NCI-H69 (cell line): ENCODE measurements at places on chromosomes 3 and 15.

DNA sequence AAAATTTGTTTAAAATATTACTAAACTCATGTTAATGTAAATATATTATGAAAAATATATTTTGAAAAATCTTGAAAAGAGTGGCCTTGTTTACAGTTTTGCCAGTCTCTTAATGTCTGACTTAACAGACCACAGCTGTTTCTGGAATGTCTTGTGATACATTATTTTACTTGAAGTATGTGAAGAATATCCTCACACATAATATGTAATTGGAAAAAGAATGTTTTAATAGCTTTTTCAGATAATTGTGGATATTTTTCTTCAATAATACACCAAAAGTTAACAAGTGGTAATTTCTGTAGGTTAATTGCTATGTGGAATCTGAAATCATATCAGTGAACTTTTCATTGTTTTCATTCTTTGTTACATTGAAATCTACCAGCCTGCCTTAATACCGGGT, 101.3 kb downstream of the UBE2E2 start:
- no peak for DNase-seq

- DNase-seq = no peak
Measured at GRCh38 chr3:33602829-33603228, 115.2 kb downstream of the CLASP2 start.

- peak; percentile 36 for DNase-seq
Measured at GRCh38 chr3:112984485-112984884, 6.3 kb upstream of the GTPBP8 start.

- no peak for DNase-seq
Measured at GRCh38 chr3:189898559-189899153, 222.0 kb downstream of the P3H2 start.

DNA sequence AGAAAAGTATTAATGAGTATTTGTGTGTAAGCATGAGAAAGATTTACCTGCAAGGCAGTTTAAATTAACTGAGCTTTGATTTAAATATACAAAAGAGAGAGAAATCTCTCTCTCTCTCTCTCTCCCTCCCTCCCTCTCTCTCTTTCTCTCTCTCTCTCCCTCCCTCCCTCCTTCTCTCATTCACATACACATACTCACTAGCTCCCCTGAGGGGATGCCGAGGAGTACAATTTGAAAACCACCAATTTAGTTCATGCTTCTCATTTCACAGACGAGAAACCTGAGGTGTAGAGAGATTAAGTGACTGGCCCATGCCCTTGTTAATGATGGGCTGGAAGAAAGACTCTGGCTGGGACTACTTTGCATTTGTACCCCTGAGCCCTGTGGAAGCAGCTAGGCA, 59.4 kb downstream of the MECOM start:
- DNase-seq = peak; percentile 82

DNA sequence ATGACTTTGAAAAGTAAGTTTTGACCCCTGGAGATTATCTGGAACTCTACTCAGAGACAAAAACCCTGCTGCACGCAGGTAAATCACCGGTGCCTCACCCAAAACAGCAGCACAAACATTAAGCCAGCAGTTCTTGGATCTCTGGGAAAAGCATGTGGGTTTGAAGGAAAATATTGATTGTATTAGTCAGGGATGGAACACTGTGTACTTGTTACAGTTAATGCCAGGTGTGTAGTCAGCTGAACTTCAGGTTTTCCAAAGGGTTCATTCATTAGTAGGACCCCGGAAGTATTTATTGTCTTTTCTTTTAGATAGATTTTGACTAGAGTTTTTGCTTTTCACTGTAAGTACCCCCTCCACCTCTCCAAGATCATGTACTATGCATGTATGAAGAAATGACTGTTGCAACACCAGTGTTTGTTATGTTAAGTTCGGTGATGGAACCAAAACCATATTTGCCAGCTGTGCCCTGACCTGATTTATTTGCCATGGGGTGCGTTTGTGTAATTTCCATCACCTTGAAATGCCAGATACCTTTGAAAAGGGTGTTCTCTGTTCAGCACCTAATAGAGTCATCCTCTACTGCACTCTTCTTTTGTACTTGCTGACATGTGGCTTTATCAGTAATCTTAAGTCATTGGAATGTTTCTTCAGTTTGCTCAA, 14.5 kb downstream of the ARHGEF26 start:
- DNase-seq = peak; percentile 32

- no peak for DNase-seq
Measured at GRCh38 chr15:72195101-72195511, 2.5 kb downstream of the GRAMD2A start.

DNA sequence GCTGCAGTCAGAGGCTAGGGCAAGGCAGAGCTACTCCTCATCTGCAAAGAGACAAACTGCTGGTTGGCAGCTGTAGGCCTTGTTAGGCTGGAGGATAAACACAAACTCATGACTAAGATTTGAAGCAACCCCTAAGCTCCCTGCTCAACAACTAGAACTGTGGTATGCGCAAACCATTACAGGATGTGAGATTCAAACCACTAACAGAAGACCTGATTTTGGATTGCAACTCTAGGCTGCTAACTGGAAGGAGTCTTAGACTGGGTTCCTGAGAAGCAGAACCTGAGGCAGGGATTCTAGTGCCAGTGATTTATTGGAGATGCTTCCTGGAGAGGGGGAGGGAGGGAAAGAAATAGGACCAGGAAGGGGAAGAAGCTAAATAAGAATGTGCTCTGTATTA, 22.5 kb downstream of the CCR4 start:
- DNase-seq = no peak

DNA sequence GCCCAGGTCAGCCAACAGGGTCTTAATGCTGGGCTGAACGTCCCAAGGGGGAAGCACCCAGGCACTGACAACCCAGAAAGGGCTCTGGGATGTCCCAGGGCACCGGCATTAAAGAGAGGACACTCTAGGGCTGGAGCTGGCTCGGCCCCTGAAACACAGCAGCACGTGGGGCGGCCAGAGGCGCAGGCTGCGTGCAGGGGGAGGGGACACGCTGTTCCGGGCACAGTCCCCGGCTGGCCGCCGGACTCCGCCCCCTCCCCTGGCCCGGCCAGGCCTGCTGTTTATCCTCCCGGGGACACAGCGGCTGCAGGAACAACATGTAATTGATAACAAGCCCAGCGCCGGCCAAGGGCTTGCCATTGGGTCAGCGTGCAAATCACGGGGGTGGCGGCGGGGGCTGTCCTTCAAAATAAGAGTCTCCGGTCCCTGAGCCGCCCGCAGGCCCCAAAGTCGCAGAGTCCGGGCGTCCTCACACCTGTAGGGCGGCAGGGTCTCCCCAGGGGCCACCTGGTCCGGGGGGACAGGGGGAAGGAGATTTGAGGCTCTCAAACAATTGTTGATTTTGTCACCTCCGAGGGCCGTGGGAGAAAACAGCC, 1.3 kb downstream of the KLF15 start:
- peak; percentile 61 for DNase-seq

DNA sequence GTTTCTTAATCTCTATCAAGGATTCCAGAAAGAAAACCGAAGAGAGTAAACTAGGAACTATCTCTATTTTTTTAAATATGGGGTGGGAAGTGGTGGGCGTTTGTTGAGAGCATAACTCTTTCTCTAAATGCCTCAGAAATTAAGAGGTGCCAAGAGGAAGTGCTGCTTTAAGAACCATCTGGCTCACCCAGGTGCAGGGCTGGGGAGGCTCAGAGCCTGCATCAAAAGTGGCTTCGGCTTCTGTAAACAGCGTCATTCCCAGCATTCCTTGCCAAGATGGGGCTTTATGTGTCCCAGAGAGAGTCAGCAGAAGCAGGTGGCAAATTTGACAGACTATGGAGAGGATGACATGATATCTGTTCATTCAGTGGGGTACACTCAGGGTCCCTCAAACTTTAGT, 123.3 kb upstream of the BFSP2 start:
- peak; percentile 55 for DNase-seq

GRCh38 chr3:134697830-134698689, 47.2 kb upstream of the KY start:
- no peak for DNase-seq

- DNase-seq = no peak
Measured at GRCh38 chr3:117253636-117254035, 544.1 kb downstream of the TUSC7 start.

DNA sequence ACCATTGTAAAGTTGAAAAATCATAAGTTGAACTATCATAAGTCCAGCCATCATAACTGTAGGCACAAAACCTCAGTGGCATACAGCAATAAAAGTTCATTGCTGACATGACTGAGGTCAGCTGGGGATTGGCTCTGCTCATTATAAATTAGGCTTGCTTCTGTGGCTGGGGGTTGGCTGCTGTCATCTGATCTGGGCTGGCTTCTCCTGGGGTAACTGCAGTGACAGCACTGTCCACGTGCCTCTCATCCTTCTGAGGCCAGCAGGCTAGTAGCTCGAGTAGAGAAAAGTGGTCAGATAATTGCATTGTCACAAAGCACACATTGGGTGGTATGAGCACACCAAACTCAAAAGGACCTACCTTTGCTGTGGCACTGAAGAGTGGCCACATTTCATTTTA, 31.3 kb downstream of the CMTM7 start:
- DNase-seq = no peak

- peak; percentile 87 for DNase-seq
Measured at GRCh38 chr15:71278989-71279756, 163.9 kb downstream of the THSD4 start.

DNA sequence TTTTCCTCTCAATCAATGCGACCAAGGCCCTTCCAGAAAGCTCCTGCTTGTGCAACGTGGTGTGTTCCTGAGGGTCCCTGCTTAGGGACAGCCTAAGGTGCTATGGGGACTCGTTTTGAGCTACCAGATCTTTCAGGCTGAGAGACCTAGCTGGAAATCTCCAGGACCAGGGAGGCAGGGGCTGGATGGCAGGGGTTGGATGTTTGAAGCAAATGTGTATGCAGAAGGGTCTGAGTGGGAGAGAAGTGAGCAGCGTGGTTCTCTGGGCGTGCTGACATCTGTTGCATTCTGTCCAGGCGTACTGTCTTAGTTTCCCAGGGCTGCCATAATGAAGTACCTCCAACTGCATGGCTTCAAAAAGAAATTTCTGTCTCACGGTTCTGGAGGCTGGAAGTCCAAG, 31.7 kb upstream of the SLCO2A1 start:
- no peak for DNase-seq

- peak; percentile 4 for DNase-seq
Measured at GRCh38 chr3:9770276-9770812, 597 bp upstream of the CAMK1 start.

DNA sequence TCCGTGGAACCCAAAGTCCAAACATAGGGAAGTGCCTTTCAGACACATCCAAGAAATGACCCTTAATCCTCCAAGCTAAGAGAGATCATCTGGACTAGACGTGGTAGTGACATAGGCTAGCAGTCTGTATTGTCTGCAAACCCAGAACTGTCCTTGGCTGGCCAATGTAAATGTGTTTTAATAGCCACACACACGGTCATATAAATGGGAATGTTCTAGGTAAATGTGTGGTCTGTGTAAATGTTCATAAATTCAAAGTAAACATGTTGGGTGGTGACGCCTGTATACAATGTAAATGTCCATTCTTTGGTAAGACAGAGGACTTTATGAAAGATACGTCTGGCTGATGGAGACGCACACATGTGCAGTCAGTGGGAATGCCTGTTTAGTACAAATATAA, 16.3 kb upstream of the LINGO1 start:
- DNase-seq = no peak

- no peak for DNase-seq
Measured at GRCh38 chr15:64058279-64058678, 12.0 kb upstream of the DAPK2 start.

- peak; percentile 31 for DNase-seq
Measured at GRCh38 chr3:136251511-136251910, 1.4 kb downstream of the PCCB start.

DNA sequence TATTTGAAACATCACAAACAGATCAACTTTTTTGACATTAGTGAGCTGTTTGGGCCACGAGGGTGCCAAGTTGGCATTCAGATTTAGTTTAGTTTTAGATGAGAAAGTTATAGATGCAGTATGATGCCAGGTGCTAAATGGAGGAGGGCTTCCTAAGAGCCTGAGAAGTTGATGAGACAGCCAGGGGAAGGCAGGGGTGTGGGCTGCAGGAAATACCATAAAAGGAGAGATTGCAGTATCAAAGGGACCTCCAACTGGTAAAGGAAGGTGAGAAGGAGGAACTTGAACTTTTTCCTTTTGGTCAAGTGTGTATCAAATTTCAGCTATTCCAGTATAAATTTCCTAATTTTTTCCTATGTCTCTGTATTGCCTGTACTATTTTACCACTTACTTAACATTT, 2.0 kb upstream of the TNIK start:
- no peak for DNase-seq

- DNase-seq = peak; percentile 18
Measured at GRCh38 chr3:132394320-132394719, 23.0 kb upstream of the DNAJC13 start.

GRCh38 chr15:83476066-83476465, 28.9 kb downstream of the SH3GL3 start:
- DNase-seq = no peak

DNA sequence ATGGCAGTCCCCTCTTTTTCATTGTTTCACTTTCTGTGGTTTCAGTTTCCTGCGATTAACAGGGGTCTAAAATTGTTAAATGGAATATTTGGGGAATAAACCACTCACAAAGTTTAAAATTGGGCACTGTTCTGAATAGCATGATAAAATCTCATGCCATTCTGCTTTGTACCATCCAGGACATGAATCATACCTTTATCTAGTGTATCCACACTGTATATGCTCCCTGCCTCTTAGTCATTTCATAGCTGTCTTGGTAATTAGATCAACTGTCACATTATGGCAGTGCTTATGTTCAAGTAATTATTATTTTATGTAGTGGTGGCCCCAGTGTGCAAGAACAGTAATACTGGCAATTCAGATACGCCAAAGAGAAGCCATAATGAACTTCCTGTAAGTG, 734.5 kb downstream of the ZPLD1 start:
- peak; percentile 4 for DNase-seq

DNA sequence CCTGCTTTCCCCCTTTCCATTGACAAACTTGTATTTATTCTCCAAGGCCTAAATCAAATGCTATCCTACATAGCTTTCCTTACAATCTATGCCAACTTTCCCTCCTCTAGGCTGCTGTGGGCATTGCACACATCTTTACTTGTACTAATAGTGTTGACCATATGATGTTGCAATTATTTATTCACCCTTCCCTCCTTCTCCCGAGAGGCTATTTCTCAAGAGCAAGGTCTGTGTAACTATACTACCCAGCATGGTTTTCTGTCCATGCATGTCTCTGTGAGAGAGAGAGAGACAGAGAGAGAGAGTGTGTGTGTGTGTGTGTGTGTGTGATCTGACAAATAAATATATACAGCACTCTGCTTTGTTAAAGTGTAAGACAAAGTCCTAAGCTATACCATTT, 63.8 kb downstream of the GTPBP8 start:
- DNase-seq = peak; percentile 10

- peak; percentile 39 for DNase-seq
Measured at GRCh38 chr3:13657660-13658435, 108.9 kb downstream of the FBLN2 start.

GRCh38 chr3:136250903-136251460, 842 bp downstream of the PCCB start:
- DNase-seq = peak; percentile 74
